Small intestine (tissue), 16 donors: ENCODE measurements at places on chromosomes 5 and 9. TPM values are rescaled to one million over a fixed set of nuclear protein-coding genes. Genes with fewer than 3 reads are reported as not detected.

DNA sequence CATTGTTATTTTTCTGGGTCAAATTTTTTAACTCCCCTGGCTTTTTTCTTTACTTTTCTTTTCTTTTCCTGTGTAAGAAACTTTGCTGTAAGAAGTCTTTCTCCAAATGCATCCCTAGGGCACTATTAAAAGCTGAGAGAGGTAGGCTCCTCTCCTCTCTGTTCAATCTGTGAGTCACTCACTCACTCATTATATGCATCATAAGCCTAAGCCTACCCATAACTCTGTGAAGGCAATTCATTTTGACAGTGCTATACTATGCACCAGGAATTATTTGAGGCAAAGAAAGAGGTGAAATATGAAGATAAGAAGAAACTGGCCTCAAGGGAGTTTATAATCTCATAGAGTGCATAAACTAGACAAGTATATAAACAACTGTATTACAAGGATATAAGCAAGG, 67.9 kb upstream of the PRR16 start:
- H3K4me1 ChIP-seq: no peaks in the 10 kb centered on the region
- H3K27ac ChIP-seq: no peak overlapping the region
- H3K27me3 ChIP-seq: no peaks in the 10 kb centered on the region
- no peak overlapping the region for H3K4me3 ChIP-seq
- H3K36me3 ChIP-seq: no peaks in the 10 kb centered on the region
- DNase-seq: no peak

GRCh38 chr9:72509635-72510034, 11.8 kb upstream of the TMC1 start:
- H3K36me3 ChIP-seq: no peaks in the 10 kb centered on the region
- no peak overlapping the region for H3K27ac ChIP-seq
- no peak overlapping the region for H3K4me3 ChIP-seq

PCDHB5 gene
- polyA plus RNA-seq: 0.91 TPM

GRAMD2B gene
- polyA plus RNA-seq: 24.4 TPM

GRCh38 chr5:174414315-174414710, 310.1 kb upstream of the MSX2 start:
- no peak overlapping the region for H3K27ac ChIP-seq
- no peaks in the 10 kb centered on the region for H3K27me3 ChIP-seq
- H3K4me3 ChIP-seq: no peak overlapping the region

LHX6 gene
- polyA plus RNA-seq: 0.45 TPM

SHC3 gene
- not detected for polyA plus RNA-seq

- no peaks in the 10 kb centered on the region for H3K36me3 ChIP-seq
- H3K27me3 ChIP-seq: no peaks in the 10 kb centered on the region
- H3K27ac ChIP-seq: peak overlapping the region; percentile 63
- no peak for DNase-seq
- peaks cover 22% of the 10 kb centered on the region for H3K4me1 ChIP-seq
- H3K4me3 ChIP-seq: no peak overlapping the region
Measured at GRCh38 chr9:134544388-134545214, 97.0 kb upstream of the COL5A1 start.

DNA sequence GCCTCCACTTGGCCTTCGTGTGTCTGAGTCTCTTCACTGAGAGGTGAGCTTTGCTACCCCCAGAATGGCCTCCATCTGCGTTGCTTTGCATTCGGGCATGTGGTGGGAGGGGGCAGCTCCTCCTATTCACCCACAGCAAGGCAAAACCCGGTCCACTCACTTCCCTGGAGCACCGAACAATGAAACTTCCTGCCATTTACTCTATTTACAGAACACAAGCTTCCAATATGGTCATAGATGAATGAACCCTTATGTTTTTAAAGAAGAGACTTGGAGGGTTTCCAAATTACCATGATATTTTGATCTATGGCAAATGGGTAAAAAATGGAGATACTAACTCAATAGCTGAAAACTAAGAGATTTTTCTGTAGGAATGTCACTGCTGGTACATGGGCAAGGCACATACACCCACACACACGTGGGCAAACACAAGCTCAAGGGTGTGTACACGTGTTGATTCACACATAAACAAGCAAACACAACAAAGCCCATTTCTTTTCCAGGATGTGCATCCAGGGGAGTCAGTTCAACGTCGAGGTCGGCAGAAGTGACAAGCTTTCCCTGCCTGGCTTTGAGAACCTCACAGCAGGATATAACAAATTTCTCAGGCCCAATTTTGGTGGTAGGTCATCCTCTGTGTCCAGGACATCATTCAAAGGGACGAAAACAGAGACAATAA, 5.2 kb downstream of the GABRP start:
- H3K27ac ChIP-seq: no peak overlapping the region
- no peaks in the 10 kb centered on the region for H3K4me1 ChIP-seq
- no peaks in the 10 kb centered on the region for H3K36me3 ChIP-seq

DNA sequence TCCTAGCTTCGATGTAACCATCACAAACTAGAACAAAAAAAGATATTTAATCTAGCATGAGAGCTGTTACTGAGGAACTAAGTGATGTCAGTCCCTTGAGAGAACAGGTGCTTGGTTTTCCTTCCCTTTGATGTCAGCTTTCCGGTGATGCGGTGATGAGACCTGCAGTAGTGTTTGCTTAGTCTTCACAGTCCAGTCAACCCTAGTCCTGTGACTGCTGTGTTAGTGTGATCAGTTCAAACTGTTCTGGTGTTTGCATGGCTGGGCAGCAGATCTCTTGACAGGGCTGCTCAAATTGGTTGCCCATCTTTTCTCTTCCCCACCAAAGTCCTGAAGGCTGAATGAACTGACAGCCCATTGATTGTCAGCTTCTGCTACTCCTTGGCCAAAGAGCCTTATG, 608.6 kb upstream of the DAB2 start:
- DNase-seq: no peak
- H3K27me3 ChIP-seq: no peaks in the 10 kb centered on the region
- H3K4me1 ChIP-seq: no peaks in the 10 kb centered on the region
- no peak overlapping the region for H3K4me3 ChIP-seq

- no peaks in the 10 kb centered on the region for H3K36me3 ChIP-seq
- H3K4me3 ChIP-seq: no peak overlapping the region
- H3K4me1 ChIP-seq: no peaks in the 10 kb centered on the region
- peaks cover 2% of the 10 kb centered on the region for H3K27me3 ChIP-seq
- DNase-seq: no peak
Measured at GRCh38 chr5:170611449-170612090, 107.8 kb downstream of the KCNIP1 start.

PLEKHG4B gene
- polyA plus RNA-seq: 0.01 TPM

- no peak overlapping the region for H3K4me3 ChIP-seq
- H3K36me3 ChIP-seq: no peaks in the 10 kb centered on the region
- H3K27ac ChIP-seq: no peak overlapping the region
- H3K4me1 ChIP-seq: no peaks in the 10 kb centered on the region
- no peaks in the 10 kb centered on the region for H3K27me3 ChIP-seq
- DNase-seq: no peak
Measured at GRCh38 chr5:64214132-64214531, 48.5 kb downstream of the RNF180 start.

ZFR gene
- polyA plus RNA-seq: 71.0 TPM
